NCI-H69 (cell line): ENCODE measurements at places on chromosomes 12 and 14.

- DNase-seq = no peak
These were observed 36.0 kb upstream of the PPP4R3A start for GRCh38 chr14:91545946-91546716.

- DNase-seq = no peak
These were observed 832.0 kb downstream of the GALC start for GRCh38 chr14:87160989-87161388.

- DNase-seq = peak; percentile 52
These were observed 11.9 kb downstream of the BDKRB1 start for GRCh38 chr14:96267916-96268315.

DNA sequence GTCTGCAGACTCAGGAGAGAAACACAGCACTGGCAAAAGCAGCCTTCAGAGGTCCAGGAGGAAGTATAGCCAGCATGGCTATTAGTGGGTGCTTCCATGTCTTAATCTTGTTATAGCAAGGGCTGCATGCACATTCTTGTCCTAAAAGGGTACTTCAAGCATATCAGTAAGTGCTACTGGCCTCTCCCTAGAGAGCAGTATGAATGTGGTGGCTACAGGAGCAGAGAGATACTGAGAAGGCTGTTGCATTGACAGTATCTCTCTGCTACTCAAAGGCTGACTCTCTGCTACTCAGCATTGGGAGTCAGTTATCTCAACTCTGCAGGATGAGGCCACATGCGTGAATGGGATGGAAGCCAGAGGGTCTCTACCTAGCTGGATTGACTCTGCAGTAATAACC, 2.0 kb downstream of the GARIN6 start:
- DNase-seq = no peak

DNA sequence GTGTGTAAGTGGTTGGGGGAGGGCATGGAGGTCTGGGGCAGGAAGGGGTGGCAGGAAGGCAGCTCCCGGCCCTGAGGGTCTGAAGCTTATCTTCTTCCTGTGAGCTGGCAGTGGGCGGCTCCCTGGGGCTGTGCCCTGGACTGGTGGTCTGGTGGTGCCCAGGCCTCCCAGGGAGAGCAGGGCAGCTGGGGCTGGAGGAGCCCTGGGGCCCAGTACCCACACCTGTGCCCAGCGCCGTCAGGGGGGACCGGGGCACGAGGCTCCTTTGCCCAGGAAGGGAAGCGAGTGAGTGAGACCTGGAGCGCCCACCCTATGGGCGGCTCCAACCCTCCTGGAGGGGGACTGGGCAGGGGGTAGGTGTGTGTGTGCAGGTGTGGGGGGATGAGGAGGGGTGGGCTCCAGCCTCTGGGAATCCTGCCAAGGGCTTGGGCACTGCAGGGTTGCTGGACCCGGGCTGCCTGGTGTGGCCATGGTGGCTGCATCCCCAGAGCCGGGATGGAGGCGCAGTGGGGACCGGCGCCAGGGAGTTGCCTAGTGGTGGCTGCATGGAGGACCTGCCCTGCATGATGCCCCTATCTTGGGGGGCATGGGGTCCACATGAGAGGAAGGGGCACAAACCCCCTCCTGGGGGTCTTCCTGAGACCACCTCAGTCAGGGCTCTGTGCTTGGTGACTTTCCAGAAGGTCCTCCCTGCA, 353.6 kb downstream of the TMEM121 start:
- DNase-seq = peak; percentile 66

DNA sequence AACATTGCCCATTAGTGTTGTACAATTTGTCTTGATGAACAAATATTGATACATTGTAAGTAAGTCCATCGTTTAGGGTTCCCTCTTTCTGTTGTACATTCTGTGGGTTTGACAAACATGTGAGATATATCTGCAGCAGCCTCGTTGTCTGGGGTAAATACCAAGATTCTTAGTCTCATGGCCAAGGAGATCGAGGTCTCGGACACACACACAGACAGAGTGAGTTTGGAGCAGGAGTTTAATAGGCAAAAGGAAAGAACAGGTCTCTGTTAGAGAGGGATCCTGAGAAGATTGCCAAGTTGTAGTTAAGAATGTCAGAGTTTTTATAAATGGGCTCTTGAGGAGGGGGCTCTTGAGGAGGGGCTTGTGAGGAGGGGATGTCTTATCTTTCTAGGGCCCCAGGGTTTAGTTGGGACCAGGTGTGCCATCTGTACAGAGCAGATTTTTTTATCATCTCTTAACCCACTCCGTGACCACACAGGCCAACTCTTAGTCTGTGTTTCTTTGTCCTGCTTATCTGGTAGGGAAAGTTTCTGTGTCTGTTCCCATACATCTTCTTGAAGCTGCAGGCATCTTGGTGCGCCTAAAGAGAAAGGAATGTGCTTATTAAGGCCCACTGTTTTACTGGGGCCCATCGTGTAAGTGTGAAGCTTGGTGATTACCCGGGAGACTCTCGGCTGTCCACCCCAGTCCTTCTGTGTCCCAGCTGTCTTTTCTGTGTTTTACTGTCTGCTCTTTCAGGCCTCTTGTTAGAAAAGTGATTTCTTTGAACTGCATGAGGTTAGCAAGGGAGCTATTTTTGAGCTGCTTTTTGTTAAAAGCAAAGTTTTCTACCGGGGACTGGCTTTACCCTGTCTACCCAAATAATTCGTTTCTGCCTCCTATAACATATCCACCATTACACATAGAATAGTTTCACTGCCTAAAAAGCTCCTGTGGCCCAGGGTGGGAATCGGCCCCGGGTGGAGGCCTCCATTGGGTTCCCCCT, 22.4 kb upstream of the CLEC2D start:
- no peak for DNase-seq

DNA sequence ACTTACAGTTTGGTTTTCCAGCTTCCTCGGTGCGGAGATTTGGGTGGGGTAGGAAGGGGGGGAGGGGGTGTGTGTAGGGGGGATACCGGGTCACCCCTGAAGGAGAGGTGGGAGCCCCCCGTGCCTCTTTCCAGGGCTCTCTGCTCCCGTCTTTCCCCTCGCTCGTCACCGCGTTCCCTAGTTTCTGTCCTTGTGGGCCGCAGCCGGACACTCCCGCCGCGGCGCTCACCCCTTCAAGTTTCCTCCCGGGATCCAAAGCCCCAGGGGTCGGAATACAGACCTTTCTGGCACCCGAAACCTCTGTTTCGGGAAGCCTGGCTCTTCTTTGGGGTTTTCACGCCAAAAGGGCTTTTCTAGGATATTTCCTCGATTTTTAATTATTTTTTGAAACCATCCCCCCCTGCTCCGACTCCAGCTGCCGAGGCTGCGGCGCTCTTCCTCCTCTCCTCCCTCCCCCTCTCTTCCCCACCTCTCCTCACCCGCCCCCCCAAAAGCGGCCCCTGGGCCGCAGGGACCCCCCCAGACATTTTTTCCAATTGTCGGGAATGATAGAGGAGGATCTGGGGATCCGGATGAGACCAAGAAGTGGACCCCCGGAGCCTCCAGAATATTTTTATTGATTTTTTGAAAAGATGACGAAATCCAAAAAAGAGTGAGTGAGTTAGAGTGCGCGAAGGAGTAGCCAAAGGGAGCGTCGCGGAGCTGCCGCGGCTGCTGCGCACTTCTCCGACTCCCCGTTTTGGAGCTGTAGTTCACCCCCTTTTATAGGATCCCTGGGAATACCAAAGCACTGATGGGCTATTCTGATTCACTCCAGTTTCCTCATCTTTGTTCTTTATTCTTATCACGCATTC, 1.7 kb downstream of the CCND2 start:
- DNase-seq = peak; percentile 5

GRCh38 chr14:103088921-103089320, 4.9 kb downstream of the LBHD2 start:
- DNase-seq = no peak

- DNase-seq = peak; percentile 81
These were observed 58.8 kb downstream of the TRMT5 start for GRCh38 chr14:60922050-60922449.
